ENCODE measurements at places on chromosomes 12 and 14.

DNA sequence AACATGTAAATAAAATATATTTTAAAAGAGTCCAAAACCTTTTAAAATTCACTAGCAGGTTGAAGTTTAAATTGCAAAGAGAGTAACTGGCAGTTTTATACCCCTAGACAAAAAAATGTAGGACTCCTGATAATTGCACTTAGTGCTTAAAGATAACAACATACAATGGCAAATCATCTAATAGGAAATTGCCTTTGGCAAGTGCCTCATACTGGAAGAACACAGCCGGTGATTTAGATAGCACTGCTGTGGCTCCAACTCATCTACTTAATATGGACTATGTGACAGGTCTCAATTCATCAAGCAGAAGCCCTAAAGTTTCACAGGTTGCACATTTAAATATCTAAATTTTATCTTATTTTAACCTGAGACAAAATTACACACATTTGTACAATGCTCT lies 13.4 kb downstream of the C12orf50 start:
- DNase-seq, result no peak

- no peak for DNase-seq
These were observed 68.6 kb downstream of the FIGNL2 start for GRCh38 chr12:51779876-51780275.

GRCh38 chr12:120194226-120194533 lies 335 bp downstream of the GCN1 start:
- DNase-seq, result no peak

DNA sequence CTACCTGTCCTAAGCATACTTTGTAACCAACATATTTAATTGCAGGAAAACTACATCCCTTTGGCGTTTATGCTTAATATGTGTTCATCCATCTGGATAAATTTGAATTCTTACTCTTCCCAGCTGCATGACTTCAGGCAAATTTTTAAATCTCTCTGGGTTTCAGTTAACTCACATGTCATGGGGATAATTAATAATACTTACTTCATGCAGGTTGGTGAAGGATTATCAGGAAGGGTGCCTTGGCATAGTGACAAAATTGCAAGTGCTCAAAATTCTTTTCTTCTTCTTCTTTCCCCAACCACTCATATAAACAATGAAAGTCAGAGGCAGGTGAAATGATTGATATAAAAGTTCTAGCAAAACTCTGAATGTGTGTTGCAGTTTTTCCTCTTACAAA lies 15.9 kb downstream of the SYT10 start:
- no peak for DNase-seq

GRCh38 chr12:109797905-109798669 lies 35.1 kb downstream of the TRPV4 start:
- DNase-seq, result no peak

DNA sequence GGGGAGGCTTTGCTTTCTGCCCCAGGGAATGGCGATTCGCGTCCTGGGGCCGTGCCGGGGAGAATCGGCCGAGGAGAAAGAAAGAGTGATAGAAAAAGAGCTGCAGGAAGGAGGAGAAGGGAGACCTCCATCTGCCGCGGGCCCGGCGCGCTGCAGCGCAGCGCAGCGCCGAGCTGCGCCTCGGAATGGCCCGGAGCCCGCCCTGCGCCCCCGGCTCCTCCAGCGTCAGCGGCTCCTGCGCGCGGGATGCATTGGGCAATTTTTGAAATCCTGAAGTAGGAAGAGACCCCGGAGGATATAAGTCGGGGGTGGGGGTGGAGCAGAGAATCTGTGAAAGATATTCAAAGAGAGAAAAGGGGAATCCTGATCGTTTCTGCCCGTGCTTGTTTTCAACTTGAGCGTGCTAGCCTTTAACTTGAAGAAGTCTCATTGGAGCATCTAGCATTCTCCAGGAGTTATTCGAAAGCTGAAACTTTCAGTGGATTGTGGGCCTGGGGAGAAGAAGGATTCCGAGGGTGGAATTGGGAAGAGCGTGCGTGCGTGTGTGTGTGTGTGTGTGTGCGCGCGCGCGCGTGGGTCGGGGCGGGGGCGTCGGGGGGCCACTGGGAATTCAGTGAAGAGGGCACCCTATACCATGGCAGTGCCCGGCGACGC lies 441 bp downstream of the PDE3A start:
- no peak for DNase-seq

GRCh38 chr12:65858831-65859230 lies 34.5 kb downstream of the HMGA2 start:
- no peak for DNase-seq

DNA sequence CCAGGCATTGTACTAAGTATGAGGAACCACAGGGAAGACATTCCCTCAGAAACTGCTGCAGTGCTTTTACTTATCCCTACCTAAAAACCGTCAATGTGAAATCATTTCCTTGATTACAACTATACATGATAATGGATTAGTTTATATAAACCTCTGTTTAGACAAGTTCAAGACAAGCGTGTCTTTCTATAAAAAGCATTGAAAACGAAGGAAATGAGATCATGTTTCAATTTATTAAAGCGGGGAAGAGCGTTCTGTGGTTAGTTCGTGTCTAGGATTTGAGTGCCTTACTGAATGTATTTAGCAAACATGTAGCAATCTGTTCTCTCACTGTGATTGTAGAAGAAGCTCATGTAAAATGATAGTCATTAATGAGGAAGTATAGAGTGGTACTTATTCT lies 37.5 kb downstream of the GALC start:
- DNase-seq, result no peak

DNA sequence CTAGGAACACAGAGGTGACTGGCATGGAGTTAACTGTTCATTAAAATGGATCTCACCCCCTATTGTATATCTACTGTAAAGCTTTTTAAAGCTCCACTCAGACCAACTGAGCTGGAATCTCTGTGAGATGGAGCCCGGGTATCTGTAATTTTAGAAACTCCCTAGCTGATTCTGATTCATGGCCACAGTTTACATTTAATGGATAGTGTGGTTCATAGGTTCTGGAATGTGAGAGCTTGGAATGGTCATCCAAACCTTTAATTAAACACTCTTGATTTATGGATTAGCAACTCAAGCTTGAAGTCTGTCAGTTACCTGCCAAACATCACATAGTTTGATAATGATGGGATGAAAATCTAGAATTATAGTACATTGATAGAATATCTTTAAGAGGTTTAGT lies 183.8 kb downstream of the SLC25A21 start:
- DNase-seq, result no peak

DNA sequence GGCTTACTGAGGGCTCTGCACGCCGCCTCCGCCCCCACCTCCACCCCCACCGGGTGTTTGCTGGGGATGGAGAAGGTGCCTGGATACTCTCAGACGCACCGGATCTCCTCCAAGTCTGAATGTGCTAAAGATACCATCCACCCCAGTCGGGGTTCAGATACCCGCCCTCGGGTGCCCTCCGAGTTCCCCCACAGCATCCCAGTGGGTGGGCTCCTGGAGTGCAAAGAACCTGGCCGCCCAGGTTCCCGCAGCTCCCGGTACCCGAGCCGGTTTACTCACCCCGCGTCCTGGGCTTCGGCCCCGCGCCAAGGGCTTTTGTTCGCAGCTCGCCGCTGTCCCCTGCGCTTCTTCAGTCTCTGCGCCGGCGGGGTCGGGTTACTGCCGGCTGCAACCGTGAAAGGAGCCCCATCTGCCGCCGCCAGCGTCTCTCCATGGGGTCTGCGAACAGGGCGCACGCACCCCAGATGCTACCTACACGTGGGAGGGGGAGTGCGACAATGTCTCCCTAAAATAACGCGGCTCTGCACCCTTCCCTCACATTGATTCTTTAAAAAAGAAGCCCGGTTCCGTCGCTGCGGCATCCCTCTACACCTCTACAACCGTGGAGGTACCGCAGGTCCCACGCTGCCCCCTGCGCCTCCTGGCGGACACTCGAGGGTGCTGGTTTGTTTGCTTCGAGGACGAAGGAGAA lies at the start of gene CCDC177:
TSS of gene CCDC177 (minus strand) at position 609 of the 691 bp plus-strand sequence. CDS start 1,249 bp downstream, outside the sequence.
- DNase-seq, result peak; percentile 92

DNA sequence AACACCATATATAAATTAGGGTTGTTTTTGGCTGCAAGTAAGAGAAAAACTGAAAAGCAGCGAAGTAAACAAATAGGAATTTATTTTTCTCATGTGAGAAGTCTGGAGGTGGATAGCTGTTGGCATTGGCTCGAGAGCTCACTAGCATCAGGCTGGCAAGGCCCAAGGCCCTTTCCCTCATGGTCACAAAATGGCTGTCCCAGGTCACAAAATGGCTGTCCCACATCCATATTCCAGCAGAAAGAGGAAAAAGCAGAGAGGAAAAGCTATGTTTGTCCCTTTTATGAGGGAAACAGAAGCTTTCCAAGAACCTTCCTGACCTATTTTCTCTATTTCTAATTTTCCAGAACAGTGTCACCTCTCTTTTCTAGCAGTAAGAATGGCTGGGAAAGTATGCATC lies 7.5 kb downstream of the CCDC60 start:
- no peak for DNase-seq

DNA sequence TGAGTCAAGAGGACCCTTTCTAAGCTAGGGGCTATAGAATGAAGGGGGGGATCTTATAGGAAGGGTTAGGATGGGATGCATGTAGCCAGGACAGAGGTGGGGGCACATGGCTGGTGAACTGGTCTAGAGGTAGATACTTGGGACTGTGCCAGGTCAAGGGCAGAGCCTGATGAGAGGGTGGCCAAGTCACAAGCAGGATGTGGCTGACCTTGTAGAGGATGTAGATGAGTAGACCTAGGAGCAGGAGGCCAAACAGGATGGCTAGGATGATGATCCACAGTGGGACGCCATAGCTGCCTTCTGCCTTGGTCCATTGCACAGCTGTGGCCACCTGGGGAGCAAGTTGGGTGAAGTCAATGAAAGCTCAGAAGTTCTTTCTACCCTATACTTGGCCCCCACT lies 12.6 kb upstream of the ZNF385A start:
- no peak for DNase-seq

- DNase-seq, result no peak
These were observed 4.2 kb downstream of the RHOF start for GRCh38 chr12:121789233-121789781.

DNA sequence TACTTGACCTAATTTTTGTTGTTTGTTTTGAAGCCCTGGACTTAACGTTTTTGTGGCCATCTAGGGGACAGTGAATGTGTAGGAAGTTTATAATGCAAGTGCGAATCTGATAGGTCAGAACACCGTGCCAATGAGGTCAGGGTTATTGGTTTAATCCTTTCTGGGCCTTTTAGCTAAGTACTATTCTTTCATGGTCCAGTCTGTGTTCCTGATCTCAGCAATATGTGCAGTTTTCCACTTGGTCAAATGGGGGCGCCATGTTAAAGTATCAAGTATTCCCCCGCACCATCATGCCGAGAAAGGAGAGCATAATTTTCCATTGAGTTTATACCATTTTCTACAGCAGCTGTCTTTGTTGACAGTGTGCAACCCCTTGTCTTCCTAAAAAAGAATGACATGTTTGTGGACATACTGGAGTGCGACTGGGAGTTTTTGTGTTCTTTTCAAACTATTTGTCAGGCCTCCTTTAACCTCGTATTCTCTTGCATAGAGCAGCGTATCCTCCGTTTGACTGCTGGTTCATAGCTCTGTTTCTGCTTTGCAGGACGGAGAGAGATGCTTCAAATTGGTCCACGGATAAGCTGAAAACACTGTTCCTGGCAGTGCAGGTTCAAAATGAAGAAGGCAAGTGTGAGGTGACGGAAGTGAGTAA lies 1.3 kb downstream of the AHSA1 start:
- DNase-seq, result no peak

GRCh38 chr12:41897593-41897992 lies 247.1 kb downstream of the GXYLT1 start:
- no peak for DNase-seq

DNA sequence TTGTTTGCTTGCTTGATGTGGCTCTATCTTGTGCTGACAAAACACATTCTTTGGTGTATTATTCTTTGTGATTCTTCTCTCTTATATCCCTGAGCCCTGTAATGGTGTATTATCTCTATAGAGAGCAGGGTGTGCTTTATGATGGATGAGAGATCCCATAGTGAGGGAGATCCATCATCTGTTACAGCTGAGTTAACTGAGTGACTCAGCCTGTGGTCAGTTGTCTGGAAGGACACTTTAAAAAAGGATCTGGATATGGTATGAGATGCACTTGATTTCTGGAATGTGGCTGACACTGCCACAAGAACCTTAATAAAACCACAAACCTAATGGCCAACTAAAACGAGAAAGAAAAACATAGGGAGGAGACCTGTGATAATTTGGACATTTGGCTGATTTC lies 461.4 kb upstream of the SYT1 start:
- DNase-seq, result no peak

DNA sequence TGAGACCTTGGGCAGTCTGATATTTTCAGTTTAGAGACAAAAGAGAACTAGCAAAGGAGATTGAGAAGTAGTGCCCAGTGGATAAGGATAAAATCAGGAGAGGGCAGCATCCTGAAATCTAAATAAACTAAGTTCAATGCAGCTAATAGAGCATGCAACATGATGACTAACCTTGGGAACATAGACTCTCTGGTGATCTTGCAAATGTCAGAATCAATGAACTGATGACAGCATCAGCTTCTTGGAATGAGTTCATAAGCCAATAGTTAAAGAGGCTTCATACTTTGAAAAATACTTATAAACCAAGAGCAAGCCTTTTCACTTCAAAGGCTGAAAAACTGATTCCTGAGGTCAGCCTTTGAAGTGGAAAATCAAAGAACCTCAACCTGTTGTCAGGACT lies 8.2 kb downstream of the TAS2R19 start:
- DNase-seq, result no peak

DNA sequence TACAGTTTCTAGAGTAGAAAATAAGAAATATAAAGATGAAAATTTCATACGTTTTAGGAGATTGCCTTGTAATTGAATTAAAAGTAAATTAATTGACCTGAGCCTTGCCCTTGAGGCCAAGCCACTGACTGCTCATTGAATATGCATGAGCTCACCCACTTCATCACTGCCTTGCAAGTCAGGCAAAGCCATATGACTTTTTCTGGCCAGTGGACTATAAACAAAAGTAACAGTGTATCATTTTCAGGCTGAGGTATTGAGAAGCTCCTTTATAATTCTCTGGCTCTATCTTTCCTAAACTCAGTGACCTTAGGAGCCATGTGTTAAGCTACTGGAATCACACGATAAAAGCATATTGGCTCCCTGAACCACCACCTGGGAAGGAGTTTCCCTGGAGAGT lies 369.3 kb downstream of the NUAK1 start:
- DNase-seq, result no peak

GRCh38 chr14:35366521-35366976 lies 38.0 kb downstream of the NFKBIA start:
- no peak for DNase-seq

- no peak for DNase-seq
These were observed 4.1 kb upstream of the WIF1 start for GRCh38 chr12:65125247-65125646.

GRCh38 chr14:34498684-34499412 lies 36.8 kb upstream of the SPTSSA start:
- DNase-seq, result no peak

DNA sequence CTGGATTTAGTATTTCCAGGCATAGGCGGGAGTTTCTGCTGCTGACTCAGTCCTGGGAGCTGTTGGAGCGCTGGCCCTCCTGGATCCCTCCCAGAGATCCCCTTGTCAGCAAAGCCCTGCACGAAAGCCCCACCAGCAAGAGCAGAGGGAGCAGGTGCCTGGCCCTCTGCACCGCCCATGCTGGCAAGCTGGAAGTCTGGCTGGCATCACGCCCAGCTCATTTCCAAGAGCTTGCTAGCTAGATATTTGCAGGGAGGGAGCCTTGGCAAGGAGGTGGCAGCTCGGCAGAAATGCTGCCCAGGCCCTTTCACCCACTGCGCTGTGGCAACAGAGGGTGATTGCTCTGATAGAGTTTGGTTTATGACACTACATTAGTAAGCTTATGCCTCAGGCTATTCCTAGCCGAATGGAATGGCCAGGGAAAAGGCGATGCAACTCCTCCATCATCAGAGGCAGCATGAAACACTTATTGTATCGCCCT lies 193.9 kb downstream of the EMP1 start:
- DNase-seq, result peak; percentile 46

GRCh38 chr14:49946320-49947141 lies 53.6 kb downstream of the ARF6 start:
- peak; percentile 89 for DNase-seq

All from NCI-H2171 (cell line).